ENCODE measurements at places on chromosomes 12 and 14.

DNA sequence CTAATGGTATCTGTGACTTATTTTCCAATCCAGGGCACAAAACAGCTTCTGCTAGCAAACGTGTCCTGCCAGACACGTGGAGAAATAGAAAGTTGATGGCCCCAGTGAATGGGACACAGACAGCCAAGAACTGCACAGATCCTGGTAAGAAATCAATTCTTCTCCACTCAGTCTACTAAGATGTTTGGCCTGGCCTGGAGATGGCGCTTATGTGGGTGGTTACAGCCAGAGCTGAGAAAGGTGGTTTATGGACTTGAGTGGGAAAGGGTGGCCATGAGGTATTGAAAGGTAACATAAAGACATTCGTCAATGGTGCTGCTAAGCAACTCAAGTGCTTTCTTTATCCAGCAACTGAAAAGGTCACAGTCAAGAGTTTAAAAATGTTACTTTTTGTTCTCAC, 2.9 kb downstream of the SLC24A4 start:
- DNase-seq, result no peak

GRCh38 chr14:24957814-24958213, 92.1 kb downstream of the STXBP6 start:
- no peak for DNase-seq

GRCh38 chr12:106764738-106765137, 9.7 kb upstream of the RIC8B start:
- DNase-seq, result no peak

- DNase-seq, result no peak
These were observed 1.5 kb downstream of the RILPL1 start for GRCh38 chr12:123532019-123532418.

DNA sequence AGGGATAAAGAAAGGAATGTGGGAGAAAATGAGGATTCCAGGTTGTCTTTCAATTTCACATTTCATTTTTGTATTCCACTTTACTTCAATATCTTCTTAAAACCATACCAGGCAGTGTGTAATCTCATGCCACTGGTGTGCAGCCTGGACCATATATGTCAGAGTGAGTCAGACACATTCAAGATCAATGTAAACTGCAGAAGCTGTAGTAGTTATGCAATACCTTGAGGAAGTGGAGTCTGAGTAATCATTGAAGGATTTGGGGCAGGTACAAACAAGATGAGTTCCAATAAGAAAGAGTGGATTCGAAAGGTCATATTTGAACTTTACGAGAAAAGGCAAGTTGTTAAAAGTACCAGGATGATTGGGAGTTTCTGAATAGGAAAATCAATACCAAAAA, 14.1 kb downstream of the PLCZ1 start:
- no peak for DNase-seq

DNA sequence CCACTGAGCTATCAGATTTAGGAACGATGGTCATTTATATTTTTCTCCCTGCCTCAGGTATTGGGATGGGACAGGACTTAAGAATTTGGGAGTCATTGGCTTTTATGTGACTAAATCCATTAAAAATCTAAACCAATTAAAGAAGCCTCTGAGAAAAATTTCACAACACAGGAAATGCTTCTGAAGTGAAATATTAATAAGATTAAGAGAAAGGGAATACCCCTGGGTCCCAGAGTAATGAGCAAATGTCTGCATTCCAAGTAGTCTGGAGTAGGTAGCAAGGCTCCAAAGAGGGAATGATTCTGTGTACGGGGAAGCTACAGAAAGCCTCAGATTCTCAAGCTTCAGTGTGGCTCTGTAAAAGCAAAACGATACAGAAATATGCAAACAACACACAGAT, 707 bp upstream of the MED6 start:
- peak; percentile 16 for DNase-seq

- DNase-seq, result peak; percentile 53
These were observed 682 bp downstream of the KIAA0586 start for GRCh38 chr14:58428118-58428683.

GRCh38 chr12:115451151-115451779, 767.3 kb upstream of the TBX3 start:
- no peak for DNase-seq

DNA sequence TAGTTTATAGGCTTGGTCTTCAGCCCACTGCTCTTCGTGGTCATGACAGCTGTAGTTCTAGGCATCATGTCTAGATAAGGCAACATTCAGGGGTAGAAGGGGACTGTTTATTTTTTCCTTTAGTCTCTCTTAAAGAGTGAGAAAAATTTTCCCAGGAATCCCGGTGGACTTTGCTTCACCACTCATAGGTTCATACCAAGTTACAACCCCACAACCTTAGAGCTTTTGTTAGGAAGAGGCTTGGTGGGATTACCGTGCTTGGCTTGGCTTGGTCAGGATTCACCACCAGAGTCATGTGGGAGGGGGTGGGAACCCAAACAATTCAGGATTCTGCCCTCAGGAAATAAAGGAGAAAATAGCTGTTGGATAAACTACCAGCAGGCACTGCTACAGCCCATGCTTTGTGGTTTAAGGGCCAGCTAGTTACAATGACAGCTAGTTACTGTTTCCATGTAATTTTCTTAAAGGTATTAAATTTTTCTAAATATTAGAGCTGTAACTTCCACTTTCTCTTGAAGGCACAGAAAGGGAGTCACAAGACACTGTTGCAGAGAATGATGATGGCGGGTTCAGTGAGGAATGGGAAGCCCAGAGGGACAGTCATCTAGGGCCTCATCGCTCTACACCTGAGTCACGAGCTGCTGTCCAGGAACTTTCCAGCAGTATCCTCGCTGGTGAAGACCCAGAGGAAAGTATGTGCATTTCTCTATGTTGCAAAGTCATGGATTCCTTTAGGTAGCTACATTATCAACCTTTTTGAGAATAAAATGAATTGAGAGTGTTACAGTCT, 25.9 kb upstream of the PAPLN start:
- DNase-seq, result no peak

DNA sequence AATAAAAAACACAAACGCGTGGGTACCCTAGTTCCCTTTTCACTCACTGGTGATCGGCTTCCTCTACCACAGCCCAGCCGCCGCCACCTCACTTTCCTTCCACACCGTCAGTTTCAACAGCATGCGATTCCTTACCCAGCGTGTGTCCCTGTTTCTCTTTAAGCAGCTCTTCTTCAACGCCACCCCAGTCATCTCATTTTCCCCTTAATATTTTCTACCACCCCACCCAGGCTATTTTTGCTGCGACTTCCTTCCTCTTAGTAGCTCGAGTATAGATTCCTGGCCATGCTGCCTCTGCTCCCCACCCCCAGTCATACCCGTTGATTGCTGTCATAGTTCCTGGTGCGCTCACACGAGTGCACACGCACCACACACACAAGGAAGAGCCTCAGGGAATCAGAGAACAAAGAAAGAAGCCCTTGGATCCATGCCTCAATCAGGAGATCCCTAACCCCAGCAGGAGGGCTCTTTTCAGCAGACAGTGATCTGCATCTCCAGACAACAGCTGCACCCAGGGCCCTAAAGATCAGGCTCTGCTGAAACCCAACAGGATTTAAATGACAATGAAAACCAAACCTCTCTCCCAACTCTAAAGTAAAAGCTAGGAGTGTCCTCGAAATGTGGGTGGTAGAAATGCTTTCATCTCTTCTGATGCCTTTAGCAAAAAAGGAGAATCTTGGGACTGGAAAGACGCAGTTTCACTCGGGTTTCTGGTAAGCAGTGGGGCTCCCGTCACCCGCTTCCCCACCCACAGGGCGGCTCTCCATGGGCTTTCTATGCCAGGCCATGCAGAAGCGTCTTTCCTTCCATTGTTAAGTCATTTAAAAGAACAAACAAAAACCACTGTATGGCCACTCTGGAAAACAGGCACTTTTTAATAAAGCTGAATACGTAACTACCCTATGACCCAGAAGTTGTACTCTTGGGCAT, 23.8 kb downstream of the VPS37B start:
- peak; percentile 100 for DNase-seq

- peak; percentile 89 for DNase-seq
These were observed 181.3 kb downstream of the ITPR2 start for GRCh38 chr12:26651566-26652188.

DNA sequence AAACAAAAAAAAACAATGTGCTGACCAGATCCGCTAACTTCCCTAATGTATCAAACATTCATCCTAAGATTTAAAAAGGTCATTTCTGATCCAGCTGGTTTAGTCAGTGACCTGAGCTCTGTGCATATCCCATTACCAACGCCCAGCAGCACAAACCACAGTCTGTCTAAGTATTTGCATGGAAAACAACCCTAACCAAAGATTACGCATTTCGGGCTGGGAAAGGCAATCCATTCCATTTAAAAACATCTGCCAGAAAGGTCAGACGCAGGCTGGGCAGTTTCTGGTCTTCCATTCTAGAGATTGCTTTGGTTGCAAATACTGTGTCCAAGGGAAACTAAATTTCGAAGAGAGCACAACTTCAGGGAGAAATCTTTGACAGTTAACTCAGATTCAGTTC, 234.9 kb downstream of the FLRT2 start:
- DNase-seq, result no peak

DNA sequence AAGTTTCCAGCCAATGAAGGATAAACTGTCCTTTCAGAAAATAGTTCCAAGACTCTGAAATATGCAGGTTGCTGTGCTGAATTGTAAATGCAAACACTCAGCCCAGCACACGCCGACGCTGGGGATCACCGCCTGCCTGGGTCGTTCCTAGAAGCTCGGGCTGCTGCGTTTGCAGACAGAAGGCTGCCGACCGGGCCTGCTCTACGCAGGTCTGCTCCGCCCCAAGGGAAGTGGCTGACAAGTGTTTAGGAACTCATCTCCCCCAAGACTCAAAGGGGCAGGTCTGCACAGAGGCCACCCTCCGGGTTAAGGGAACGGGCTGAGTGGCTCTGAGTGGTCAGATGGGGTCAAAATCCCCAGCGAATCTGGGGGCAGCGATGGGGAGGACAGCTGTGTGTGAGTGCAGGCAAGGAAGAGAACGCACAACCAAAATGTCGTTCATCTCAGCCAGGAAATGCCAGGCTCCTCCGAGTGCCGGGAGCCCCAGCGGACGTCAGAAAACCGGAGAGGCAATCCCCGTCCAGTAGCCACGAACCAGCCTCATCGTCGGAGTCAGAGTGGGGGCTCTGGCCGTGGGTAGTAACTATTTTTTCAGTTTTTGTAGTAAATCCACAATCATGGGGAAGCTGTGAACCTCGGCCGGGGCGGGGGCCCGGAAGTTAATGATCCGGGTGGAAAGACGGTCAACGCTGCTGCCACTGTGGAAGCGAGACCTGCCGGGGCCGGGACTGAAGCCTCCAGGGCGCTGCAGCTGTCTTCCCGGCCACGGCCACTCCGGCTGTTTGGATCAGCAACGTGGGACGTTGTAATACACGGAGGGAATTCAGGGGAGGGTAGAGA, 6.0 kb downstream of the GALNT9 start:
- DNase-seq, result no peak

DNA sequence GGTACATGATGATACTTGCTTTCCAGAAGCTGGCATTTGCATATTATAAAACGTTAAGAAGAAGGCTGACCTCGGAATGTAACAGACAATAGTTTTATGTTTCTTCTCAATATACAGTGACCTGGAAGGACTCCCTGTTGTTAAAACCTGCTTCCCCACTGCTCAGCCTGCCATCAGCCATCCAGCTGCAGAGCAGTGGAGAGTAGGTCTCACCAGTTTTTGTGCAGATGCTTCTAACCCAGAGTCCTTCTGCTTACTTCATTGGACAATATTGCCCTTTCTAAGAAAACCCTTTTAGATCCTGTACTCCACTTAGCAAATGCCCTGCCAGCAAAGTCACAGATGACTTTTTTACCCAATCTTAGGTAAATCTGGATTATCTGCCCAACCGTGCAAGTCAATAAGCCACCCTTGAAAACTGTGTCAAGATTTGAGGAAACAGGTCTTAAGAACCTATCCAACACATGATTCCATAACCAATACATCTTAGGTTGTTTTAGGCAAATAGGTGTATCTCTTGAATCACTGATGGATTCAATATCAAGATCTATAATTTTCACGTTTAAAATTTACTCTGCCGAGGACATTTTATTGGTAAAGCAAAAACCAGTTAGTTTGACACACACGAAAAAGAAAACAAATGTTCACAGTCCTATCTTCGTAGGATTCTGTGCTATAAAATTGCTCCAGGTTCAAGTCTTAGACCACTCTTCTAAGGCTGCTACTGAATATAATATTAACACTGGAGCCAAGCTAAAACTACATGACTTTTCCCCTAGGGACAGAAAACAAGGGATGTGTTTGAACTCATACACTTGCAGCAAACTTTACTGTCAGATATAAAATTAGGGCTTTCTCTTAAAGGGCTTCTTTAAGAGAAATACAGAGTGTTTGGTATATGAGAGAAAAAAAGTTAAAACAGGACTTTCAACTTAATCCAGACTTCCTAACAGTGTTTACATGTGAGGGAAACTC, 5.7 kb downstream of the PHLDA1 start:
- no peak for DNase-seq

- no peak for DNase-seq
These were observed 170.1 kb upstream of the AMIGO2 start for GRCh38 chr12:47249719-47250357.

DNA sequence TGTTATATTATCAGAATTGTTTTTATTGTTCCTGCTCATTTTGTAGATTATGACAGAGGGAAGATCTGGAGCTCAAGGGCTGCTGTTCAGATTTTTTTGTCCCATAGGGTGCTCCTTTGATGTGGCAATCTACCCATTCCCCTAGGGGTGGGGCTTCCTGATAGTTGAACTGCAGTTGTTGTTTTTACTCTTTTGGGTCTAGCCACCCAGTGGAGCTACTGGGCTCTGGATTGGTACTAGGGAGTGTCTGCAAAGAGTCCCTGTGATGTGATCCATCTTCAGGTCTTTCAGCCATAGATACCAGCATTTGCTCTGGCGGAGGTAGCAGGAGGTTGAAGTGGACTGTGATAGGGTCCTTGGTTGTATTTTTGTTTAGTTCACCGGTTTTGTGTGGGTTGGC, 57.9 kb upstream of the SLCO1B1 start:
- no peak for DNase-seq

GRCh38 chr14:52012635-52013034, 23.3 kb downstream of the RTRAF start:
- peak; percentile 27 for DNase-seq

DNA sequence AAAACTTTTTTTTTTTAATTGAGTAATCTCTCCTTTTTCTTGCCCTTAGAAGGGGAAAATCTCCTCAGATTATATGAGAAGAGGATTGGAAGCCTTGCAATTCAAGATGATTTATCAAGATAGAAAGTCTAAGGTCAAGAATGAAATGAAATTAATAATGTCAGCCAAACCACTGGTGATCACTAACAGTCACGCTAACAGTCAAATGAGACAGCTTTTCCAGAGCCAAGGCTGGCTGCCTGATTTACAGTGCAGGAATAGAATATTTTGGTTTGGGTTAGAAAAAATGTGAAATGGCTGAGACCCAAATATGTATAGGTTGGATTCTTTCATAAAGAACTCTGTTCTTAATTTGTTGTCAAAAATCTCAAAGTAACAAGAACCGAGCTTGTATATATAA, 204.3 kb downstream of the PPM1H start:
- no peak for DNase-seq

DNA sequence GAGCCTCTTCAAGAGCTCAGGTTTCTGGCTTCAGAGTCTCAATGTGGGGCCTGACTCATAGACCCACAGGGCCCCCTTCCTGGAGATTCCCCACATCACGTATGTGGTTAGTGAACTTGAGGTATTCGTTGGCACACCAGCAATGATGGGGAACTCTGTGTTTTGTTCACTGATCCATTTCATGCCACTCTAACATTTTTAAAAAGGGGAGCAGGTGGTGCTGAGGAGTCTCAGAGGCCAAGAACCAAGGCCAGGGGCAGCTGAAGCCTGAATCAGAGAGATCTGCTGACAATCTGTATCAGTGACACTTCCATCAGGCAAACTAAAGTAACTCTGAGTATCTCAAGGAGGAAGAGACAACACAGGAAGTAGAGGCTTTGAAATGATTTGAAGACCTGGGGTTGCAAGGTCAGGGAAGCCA, 323.4 kb downstream of the VRK1 start:
- DNase-seq, result no peak

- no peak for DNase-seq
These were observed 2.9 kb downstream of the TMEM63C start for GRCh38 chr14:77184396-77185092.
